ENCODE measurements at places on chromosomes 12 and 14.

DNA sequence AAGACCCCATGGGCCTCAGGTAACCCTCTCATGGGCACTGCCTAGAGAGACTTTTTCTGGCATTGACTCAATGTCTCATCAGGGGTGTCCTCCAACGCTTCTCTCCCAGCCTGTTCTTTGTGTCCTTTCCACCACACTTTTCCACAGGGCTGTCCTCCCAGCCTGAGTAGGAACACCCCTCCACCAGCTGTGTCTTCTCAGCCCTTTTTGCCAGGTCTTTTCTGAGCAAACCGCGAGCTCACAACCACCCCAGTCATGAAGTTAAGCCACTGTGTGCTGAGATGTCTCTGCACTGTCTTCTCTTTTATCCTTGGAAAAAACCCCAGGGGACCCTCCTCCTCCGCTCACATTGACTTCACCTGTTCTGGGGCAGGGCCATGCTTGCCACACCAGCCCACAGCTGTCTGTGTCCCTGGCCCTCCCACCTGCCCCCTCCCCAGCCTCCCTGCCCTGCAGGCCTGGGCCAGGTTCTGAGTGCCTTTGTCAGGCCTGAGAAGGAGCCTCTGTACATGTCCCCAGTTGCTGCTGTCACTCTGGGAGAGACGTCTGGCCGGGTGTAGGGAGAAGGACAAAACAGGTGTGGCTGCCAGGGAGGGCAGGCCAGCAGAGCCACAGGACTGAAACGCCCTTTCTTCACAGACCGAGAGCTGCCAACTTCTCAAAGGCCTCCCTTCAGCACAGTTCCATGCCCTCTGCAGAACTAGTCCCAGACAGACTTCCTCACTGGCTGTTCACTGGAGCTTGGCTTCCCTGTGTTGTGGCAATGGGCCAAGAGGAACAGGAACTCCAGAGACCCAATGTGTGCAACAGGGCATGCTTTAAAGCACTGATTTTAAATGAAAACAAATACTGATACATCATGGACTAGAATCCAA, 50.5 kb upstream of the PNMA1 start:
- DNase-seq: no peak

GRCh38 chr14:31560759-31561154, 447 bp upstream of the NUBPL start:
- DNase-seq: no peak

GRCh38 chr12:80777587-80777986, 60.9 kb downstream of the MYF5 start:
- DNase-seq: no peak

- no peak for DNase-seq
Measured at GRCh38 chr12:54136844-54137580, 51.8 kb downstream of the SMUG1 start.

DNA sequence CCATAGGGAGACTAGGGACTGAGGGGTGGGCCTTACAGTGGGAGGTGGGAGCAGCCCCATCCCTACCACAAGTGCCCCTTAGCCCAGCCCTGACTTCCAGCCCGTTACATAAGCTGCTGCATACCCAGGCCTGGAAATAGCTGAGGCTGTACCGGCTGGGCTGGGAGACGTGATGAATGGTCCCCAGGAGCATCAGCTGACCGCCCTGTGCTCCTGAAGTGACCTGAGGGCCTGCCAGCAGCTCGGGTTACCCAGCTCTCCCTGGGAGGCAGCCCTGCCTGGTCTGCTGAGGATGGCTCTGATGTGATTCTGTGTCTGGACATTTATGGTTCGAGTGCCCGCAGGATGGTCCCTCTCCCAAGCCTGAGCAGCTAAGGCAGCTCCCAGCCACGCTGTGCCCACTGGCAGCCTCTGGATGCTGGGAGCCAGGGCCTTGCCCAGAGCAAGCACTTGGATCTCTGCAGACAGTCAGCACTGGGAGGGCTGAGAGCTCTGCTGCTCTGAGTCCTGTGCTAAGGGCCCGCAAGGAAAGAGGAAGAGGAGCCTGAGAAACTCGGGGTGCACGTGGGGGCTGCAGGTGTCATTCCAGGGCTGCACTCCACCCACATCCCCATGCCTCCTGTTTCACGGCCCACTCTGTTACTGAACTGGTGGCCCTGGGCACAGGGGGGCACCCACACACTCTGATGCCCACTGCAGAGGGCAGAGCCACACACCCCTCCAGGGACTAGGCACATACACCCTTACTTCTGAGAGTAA, 20.5 kb downstream of the TAMALIN start:
- DNase-seq: no peak

DNA sequence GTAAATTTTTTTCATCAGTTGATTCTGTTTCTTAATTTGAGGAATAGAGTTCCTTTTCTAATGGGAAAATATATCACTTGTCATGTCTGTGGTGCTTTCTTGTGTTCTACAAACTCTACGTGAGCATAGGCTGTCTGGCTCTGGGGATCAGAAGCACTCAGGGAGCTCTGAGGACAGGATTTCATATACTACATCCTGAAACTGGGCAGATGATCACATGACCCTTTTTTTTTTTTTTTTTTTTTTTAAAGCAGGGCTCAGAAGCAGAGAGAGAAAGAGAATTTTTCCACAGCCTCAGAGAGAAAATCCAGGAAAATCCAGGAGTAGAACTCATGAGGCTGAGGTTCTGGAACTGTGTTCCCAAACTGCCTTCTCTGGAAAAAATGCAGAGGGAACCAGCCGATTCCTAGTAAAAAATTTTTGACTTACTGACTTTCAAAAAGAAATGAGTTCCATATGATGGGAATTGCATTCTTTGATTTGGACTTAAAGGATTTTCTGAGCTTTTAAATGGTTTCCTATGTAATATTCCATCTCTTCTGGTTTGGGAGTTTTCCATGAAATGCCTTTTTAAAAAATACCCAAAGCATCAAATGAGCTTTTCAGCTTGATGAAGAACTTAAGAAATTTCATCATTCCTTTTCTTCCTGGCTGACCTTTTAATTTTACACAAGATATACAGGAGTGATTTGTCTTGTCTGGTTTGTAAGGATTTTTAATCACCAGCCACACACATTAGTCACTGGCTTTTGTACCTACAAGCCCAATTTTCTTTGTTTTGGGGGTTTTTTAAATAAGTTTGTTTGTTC, 183.1 kb upstream of the HIF1A start:
- DNase-seq: no peak

GRCh38 chr14:55599250-55599879, 19.4 kb downstream of the KTN1 start:
- DNase-seq: no peak

GRCh38 chr14:33897382-33897781, 53.5 kb downstream of the EGLN3 start:
- no peak for DNase-seq

DNA sequence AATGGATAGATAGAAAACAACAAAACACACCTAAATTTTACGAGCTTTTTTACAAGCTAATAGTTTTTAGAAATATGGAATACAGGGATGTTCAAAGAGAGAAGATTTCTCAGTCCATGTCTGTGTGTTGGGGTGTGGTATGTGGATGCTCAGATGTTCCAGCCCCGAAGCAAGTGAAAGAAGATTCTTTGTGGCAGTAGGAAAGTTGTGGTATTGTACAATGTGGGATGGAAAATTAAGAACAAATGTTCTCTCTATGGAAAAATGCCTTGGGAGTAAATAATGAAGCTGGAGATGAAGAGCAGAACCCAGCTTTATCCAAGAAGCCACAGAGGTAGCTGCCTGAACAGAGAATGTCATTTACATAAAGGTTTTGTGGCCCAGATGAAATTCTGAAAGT, 150.3 kb upstream of the PRKD1 start:
- no peak for DNase-seq

DNA sequence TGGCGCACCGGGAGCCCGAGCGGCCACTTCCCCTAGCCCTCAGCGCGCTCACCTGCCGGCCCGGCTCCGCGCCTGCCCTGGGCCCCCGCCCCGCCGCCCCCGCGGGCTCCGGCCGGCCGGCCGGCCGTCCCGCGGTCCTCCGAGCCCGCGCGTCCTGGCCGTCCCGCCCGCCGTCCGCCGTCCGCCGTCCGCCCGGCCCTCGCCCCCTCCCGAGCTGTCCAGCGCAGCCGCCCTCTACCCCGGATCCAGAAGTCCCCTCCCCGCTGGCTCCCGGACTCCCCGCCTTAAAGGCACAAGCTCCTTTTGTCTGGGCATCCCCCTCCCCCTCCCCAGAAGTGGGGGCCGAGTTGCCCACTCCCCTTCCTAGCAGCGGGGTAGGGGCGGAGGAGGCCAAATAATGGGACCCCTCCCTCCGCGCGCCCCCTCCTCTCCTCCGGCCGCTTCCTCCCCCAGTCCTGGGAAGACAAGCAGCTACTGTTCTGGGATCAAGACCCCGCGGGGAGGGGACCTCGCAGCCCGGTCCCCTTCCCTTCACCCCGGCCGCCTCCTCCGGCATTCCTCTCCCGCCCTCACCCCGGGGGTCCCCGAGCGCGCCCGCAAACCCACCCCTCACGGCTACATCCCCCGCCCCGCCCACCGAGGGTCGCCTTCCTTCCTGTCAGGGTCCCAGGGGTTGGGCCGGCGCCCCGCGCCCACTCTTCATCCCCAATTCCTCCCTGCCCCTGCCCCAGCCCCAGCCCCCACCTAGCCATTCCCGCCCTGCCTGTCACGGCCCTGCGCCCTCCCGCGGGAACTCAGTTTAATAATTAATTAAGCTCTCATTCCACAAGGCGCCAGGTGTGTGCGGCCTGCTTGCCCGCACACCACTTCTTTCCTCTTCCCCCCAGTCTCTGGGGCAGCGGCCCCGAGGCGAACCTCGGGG, at the start of gene ADCY6:
Gene ADCY6 (minus strand): TSS at position 236 of the 922 bp plus-strand sequence. CDS start 5,655 bp downstream, outside the sequence.
- DNase-seq: no peak

Measured in activated CD4-positive, alpha-beta T cell treated with anti-CD3 and anti-CD28 coated beads for 1 hour (primary cell).